ENCODE measurements at places on chromosomes 2 and 18.

- DNase-seq = no peak
Observed at GRCh38 chr2:119263656-119264055, 40.0 kb downstream of the STEAP3 start.

DNA sequence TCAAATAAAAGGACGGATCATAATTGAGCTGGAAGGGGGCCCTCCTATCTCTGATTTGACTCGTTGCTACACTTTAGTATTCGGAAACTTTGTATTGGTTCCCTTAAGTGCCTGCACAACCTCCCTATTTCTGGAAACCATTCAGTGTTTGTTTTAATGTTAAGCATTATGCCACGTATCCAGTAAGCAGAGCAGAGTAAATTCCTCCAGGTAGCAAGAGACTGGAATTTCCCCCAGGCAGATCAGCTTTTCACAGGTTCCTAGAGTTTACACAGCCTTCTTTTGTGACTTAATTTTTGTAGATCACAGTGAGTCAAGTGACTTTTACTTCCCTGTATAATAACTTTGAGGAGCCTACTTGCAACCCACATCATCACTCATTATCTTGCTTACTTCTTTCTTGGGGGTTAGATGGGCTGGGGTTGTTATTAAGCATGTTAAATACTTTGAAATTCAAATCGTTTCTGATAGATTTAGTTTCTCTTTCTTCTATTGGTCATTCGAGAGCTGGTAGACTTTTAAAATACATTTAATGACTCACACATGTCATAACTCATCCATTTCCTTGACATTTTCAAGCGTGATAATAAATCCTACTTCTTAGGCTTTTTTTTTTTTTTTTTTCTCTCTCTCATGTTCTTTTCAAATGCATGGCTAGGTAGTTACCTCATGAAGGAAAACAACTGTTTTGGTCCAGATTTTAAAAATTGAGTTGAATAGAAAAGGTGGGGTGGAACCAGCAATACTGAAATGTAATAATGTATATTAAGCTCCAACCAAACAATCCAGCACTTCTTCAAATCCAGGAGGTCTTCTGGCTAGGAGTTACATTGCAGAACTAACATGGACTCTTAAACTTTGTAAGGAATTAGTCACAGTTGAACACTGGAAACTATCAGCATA, 219.3 kb downstream of the NEDD4L start:
- no peak for DNase-seq

- no peak for DNase-seq
Observed at GRCh38 chr2:221134718-221135117, 437.4 kb downstream of the EPHA4 start.

DNA sequence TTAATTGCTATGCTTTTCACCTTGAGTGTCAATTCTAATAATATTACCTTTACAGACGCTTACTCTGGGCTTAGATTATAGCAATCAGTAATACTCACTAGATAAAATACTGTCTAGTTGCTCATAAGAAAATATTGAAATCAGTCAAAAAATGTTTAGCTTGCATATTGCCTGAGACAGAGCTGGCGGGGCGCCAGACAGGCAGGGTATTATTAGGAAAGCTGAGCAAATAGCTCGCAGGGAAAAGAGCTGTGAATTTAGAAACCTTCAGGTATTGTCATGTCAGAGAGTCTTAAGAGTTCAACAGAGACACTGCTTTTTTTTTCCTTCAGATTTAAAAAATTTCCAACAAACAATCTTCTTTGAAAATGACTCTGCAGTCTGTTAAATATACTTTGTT, 118.4 kb downstream of the MEIS1 start:
- no peak for DNase-seq

GRCh38 chr2:86017901-86018896, 87.5 kb downstream of the POLR1A start:
- DNase-seq = peak; percentile 44

GRCh38 chr2:205679410-205680009, 2.8 kb upstream of the NRP2 start:
- no peak for DNase-seq

DNA sequence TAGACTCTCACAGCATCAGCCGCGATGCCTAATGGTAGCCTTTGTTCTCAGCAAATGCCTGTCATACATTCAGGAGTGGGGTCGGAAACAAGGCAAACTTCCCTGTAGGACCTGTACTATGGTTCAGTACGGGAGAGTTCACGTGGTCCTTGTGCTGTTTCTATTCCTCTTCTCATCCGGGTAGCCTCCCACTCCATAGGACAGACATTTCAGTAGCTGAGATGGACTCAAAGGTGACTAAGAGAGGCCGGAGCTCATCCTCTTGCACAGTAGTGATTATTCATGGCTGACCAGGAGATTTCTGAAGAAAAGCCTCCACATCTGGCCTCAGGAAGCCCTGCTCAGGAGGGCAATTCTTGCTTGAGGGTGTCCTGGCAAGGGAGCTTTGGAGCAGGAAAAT, 117.8 kb upstream of the SPRED2 start:
- no peak for DNase-seq

DNA sequence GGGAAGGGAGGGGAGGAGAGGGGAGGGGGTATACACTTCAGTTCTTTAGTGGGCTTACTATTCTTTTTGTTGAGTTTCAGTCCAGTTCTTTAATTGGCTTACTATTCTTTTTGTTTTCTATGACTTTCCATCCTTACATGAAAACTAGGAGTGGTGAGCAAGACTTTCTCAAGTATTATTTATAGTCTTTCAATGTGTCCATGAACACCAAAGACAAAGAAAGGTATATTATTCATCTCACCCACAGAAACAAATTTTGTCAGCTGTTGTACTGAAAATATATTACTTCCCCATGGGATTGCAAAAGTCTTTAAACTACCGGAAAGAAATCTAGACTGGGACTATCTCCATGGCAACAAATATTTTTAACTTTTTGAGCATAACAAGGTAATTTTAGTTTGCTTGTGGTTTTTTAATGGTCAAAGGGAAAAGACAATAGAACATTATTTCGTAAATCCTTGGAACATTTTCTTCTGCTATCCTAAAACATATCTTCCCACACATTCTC, 17.6 kb downstream of the ADAM17 start:
- DNase-seq = no peak

DNA sequence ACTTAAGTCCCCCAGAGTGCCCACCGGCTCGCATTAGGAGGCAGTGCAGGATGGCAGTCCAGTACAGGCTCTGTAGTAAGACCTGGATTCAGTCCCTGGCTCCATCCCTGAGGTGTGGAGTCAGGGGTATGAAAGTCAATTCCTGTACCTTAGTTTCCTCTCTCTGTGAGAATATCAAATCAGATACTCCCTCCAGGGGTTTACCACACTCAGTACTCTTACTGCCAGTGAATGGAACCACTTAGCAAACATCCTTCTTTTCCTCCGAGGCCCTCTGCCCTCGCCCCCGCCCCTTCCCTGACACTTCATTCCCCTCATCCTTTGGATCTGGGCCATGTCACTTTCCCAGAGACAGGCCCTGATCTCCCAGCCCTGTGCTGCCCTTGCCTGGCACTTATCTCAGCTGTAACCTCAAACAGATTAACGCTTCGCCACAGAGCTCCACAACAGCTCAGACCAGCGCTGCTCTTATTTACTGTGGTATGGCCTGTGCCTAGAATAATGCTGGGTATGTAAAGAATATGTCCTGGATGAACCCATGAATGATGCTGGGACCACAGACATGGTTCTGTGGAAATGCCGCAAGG, 159.0 kb upstream of the TMEM200C start:
- no peak for DNase-seq

- DNase-seq = no peak
Observed at GRCh38 chr2:107697385-107697784, 129.3 kb upstream of the RGPD4 start.

DNA sequence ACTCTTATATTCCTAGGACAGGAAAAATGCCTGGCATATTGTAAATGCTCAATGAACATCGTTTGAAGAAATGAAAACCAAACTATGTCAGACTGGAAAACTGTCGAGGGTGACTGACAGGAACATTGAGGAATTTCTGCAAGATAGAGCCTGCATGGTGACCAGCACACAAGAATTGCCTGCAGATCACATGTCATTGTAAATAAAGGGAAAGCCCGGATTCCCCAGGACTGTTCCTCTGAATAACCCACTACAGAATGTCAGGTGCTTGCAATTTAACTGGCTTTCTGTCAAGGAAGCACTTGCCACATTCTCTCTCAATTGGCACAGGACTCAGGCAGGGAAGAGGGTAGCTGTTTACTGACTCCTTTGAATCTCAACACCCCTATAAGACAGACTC, 129.0 kb upstream of the REG3G start:
- no peak for DNase-seq

DNA sequence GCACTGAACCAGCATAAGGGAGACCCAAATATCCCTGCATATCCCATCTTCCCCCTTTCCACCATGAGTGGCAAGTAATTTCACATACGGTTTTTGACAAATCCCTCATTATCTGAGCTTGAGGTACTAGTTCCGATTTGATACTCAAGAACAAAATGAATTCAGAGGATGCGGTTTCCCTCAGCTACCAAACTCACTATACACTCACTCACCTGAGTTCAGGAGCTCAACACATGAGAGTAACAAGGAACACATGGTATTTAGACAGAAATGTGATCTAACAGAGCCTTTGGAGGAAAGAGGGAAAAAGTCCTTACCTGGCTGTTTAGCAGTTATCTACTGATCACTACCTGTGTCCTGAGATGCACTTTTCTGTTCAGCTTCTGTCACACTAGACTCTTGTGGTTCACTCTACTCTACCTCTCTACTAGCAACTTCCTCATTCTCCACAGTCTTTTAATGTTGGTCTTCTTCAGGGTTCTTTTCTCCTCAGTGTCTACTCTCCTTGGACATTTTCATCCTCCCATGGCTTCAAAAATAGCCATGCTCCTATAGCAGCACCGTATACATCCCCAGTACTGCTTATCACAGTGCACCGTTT, 25.1 kb downstream of the ASXL2 start:
- DNase-seq = no peak

GRCh38 chr2:196983934-196984333, 57.4 kb upstream of the PGAP1 start:
- DNase-seq = no peak

- DNase-seq = no peak
Observed at GRCh38 chr18:50753311-50753710, 66.5 kb downstream of the MRO start.

GRCh38 chr2:167057446-167057845, 169.2 kb downstream of the XIRP2 start:
- DNase-seq = no peak

- DNase-seq = no peak
Observed at GRCh38 chr2:178523596-178524134, 43.4 kb downstream of the PLEKHA3 start.

GRCh38 chr2:7812231-7812995, 869.4 kb upstream of the ID2 start:
- DNase-seq = no peak

GRCh38 chr2:113376913-113377445, 60.5 kb upstream of the ZNG1B start:
- no peak for DNase-seq

GRCh38 chr2:20868377-20868776, 45.5 kb upstream of the LDAH start:
- no peak for DNase-seq

DNA sequence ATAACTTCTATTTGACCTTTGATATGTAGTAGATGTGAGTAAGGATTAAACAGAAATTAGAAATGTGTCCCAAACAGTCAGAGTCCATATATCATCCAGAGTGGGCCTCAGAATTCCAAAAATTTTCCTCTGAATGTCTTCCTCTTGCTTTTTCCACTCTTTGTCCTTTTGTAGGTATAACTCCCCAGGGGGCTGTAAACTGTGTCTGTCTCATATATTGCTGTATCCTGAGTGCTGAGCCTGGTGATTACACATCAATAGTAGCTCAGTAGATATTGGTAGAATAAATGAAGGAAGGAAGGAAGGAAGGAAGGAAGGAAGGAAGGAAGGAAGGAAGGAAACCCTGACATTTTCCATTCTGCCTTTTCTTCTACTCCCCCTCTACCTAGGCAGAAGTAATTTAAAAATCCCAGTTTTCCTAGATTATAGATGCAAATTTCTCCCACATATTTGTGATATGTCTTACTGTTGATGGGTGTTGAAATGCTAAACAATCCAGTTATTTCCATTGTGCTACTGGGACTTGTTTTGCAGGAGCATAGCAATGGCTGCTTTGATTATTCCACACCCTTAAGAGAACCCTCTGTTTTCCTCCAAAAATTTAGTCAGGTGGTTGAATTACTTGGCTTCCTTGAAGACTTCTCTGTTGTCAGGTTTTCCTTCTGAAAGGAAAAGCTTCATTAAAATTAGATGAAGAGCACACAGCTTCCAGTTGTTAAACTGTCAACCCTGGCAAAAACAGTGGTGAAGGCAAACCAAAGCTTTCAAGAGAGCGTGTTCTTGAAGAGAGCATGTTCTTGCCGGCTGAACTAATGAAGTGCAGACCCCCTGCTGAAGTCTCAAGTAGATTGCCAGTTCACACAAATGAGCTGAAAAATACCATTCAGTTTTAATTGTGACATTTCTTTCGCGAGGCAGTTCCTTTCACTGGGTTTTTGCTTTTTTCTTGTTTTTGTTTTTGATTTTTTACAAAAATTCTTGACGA, 147.8 kb downstream of the KCNE4 start:
- DNase-seq = no peak

DNA sequence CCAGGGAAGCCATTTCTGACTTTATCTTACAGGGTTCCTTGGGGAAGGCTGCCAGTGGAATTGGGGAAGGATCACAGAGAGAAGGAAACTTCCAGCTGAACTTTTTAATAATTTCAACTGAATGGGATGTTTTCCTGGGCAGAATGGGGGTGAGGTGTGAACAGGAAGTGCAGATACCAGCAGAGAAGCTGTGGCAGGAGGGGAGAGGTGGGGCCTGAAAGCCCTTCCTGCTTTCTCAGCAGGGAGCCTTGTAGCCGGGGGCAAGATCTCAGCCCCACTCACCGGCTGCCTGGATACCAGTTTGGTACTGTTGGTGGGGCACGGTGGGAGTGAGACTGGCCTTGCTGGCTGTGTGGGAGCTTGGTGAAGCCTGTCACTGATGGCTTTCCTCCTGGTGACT, 170.5 kb downstream of the ZBTB7C start:
- DNase-seq = no peak

GRCh38 chr2:224944707-224945547, 97.3 kb downstream of the DOCK10 start:
- no peak for DNase-seq

DNA sequence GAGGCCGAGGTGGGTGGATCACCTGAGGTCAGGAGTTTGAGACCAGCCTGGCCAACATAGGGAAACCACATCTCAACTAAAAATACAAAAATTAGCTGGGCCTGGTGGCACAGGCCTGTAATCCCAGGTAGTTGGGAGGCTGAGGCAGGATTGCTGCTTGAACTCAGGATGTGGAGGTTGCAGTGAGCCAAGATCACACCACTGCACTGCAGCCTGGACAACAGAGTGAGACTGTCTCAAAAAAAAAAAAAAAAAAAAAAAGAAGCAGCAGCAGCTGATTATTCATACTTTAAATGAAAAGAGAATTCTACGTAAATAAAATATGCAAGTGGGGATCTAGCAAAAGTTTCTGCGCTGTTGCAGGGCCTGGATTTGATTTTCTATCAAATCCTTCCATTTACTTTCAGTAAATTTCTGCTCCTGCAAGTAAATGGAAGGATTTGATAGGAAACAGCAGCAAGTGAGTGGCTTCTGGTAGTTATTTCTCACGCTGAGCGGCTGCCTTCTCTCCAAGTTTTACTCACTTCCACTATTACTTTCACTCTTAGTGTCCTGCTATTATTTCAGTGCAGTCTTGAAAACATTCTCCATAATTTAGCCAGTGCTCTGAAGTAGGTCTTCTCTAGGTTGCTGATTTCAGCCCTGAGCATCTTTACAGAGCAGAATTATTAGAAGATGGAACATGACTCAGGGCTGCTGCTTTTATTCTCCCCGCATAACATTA, 68.4 kb downstream of the SLC16A14 start:
- no peak for DNase-seq

GRCh38 chr18:13527730-13528129, 198.6 kb downstream of the FAM210A start:
- DNase-seq = no peak

Data from right forelimb (tissue), 1 donor.